ENCODE measurements at places on chromosomes 11 and 22.
A peak's percentile ranks its signal among the peaks of the same experiment; 100 is the strongest.

GRCh38 chr11:115535781-115536180 is 31.6 kb upstream of the CADM1 start:
- no peak for DNase-seq

GRCh38 chr11:44539971-44540370 is 25.5 kb upstream of the CD82 start:
- no peak for DNase-seq

- no peak for DNase-seq
Measured at GRCh38 chr22:39446239-39446721, 10.5 kb upstream of the MGAT3 start.

- no peak for DNase-seq
Measured at GRCh38 chr11:8041576-8041975, 39.4 kb upstream of the TUB start.

- DNase-seq = no peak
Measured at GRCh38 chr22:19937616-19938473, 3.7 kb upstream of the COMT start.

DNA sequence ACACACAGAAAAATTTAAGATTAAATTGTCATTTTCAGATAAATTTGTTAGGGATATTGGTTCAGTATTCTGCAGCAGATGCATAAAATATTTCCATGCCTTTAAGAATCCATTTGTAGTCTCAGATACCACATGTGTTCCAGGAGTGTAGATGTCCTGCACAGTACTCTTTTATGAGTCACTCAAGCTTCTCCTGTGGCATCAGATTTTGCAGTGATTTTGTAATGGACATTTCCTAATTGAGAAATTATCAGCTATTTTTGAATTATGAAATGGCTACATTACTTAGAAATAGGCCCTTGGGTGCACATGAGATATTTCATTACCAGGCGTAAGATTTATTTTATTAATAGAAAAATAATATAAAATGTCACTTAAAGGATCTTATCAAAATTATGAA is 18.9 kb downstream of the MMP3 start:
- DNase-seq = no peak

DNA sequence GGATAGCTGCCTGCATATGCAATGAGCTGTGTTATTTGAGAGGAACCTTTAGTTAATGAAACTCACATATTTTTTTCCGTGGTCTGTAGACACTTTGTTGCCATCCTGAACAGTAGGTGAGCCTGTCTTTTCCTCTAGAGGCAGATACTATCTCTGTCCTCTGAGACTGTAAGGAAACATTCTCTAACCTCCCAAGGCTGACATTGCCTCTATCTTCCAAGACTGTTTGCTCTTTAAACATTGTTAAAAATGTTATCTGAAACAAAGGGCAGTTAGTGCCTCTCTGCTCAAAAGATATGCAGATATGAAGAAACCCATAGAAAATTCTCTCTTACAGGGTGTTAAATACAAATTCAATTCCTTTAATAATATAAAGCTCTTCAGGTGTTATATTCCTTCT is 963.8 kb upstream of the CNTN5 start:
- DNase-seq = no peak

DNA sequence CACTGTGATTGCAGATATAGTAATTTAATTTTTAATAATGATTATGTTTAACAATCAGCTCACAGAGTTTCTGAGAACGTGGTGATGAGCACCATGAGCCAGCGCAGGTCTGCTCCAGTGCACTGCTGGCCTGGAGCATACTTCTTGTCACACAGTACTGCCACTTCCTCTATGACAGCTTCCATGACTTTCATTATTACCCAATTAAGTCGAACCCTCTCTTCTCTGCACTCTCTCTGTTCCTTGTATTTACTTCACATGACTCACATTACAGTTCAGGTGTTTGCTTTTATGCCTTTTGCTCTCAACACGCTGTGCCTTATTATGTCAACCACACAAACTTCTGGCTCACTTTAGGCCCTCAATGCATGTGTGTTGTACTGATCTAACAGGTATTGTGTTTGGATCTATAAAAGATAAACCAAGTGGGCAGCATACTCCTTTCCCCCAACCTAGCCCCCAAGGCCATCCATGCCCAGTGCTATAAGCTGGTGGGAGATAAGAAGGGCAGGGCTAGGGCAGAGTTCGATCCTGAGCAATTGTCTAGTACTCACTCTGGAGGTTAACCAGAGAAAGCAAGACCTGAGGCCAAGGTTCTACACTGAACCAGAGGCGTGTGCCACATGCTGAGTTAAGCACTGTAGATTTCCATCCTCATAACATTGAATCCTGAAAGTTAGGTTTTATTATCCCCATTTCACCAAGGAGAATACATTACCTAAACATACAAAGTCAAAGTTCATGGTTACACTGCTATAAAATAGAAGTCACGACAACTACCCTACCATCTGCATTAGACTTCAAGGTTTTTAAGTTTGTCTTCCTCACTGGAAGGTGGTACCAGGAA is 356.5 kb downstream of the INSC start:
- no peak for DNase-seq

DNA sequence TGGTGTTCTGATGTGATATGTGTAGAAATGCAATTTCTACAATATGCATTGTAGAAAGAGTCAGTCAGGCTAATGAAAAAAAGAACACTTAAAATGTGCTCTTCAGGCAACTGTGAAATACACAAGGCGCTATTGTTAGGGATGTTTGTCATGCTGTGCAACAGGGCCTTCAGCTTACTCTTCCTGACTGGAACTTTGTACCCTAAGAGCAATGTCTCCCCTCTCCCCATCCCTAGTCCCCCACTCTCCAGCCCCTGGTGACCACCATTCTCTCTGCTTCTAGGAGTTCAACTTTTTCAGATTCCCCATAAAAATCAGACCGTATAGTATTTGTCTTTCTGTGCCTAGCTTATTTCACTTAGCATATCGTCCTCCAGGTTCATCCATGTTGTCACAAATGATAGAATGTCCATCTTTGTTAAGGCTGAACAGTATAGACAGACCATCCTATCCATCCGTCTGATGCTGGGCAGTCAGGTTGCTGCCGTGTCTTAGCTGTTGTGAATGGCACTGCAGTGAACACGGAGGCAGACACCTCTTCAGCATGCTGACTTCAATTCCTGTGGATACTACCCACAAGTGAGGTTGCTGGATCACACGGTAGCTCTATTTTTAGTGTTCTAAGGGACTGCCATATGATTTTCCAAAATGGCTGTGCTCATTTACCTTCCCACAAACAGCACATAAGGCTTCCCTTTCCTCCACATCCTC is 10.7 kb downstream of the NDUFV1 start:
- no peak for DNase-seq

GRCh38 chr11:91310085-91310484 is 914.5 kb upstream of the FAT3 start:
- no peak for DNase-seq

GRCh38 chr11:113188371-113188834 is 126.0 kb upstream of the TTC12 start:
- no peak for DNase-seq

DNA sequence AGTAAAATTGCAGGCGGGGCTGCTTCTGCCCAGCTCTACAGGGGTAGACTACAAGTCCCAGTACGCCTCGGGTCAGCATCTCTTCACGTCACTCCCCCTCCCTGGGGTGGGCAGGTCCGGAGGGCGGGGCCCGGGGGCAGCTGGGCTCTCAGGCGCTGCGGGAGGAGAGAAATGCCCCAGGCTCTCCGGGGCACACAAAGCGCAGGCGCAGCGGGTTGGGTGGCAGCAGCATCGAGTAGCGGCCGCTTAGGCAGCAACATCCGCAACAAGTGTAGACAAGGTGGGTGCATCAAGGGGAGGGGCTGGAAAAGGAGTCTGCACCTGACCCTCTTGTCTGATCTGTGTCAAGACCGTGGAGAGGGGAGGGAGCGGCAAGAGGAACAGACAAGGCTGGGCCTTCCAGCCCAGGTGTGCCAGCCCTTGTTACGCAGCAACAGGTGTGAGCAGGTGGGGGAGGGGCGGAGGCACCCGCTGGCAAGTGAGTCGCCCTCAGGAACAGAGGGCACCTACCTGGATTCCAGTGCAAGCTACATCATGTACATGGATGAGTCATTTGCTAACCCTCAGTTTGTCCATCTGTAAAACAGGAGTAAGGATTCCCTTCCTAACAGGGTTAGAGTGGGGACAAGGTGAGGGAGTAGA is 1.2 kb downstream of the PLEKHB1 start:
- DNase-seq = peak; percentile 73

DNA sequence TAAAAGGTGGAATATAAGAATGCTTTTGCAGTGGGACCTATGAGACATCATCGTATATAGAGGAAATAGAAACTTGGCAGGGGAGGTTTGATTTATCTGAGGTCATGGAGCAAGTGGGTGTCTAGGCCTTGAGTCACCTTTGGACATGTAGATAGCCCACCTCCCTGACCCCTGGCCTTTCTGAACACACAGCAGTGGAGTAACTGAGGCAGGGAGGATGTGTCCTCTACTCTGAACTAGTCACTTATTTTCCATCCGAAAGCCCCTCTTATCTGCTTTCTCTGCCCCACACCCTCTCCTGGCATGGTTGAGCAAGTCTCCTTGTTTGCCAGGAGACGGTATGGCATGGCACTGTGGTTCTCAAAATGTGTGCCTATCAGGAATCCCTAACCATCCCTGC is 7.9 kb downstream of the CD82 start:
- peak; percentile 29 for DNase-seq

DNA sequence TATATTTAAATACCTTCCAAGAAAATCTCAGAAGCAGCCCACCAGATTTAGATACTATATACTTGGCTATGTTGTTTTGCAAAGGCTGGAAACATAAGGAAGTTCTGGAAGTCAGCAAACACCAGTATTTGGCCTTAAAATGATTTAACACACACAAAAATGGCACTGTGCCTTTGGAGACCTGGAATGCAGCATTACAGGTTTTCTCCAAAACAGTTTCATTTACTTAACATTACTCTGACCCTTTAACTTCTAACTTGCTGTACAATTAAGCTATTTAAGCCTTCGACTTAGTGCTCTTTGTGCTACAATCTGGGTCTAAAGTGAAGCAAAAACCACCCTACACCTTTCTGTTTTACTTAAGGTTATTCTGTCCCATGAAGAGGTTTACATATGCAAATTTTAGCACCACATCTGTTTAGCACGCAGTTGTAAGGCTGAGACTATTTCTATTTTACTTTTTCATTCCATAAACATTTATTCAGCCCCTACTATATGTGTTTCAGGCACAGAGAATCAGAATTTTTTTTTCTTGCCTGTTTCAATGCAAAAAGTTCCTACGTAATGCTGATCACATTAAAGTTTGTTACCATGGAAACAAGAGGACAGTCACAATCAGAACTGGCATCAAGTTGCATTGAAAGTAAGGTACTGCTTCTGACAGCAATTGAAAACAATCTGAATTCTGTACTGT is 70.3 kb downstream of the MAML2 start:
- peak; percentile 51 for DNase-seq

DNA sequence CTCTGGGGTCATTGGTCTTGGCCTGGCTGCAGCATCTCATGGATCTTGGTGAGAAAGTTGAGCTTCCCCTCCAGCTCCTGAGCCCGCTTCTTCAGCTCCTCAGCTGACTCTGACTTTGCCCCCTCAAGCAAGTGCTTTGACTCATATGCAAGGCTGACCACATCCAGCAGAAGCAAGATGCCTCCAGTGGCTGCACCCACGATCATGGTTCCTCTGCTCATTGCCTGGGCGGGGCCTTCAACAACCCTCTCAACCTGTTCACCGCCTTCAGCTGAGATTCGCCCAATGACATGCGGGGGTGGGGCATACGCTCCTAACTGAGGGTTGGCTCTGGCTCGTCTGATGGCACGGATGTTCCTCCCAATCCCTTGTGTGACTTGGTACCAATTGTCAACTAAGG is 11.9 kb downstream of the APOL2 start:
- no peak for DNase-seq

DNA sequence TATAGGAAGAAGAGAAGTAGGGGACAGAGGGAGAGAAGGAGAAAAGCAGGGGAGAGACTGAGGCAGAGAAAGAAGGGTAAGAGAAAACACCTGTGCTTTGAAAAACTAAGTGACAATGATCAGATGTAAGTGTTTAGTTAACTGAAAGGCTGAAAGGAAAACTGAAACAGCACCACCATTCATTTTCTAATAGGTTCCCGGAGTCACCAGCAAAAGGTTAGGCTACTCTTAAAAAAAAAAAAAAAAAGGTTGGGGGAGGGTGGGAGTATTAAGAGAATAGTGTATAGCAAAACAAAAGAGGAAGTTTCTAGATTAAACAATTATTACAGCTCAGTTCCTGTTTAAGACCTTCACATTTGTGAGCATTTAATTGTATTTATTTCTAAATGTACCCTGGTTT is 113.8 kb downstream of the CADM1 start:
- no peak for DNase-seq

- peak; percentile 77 for DNase-seq
Measured at GRCh38 chr11:35166369-35167360, 27.7 kb downstream of the CD44 start.

DNA sequence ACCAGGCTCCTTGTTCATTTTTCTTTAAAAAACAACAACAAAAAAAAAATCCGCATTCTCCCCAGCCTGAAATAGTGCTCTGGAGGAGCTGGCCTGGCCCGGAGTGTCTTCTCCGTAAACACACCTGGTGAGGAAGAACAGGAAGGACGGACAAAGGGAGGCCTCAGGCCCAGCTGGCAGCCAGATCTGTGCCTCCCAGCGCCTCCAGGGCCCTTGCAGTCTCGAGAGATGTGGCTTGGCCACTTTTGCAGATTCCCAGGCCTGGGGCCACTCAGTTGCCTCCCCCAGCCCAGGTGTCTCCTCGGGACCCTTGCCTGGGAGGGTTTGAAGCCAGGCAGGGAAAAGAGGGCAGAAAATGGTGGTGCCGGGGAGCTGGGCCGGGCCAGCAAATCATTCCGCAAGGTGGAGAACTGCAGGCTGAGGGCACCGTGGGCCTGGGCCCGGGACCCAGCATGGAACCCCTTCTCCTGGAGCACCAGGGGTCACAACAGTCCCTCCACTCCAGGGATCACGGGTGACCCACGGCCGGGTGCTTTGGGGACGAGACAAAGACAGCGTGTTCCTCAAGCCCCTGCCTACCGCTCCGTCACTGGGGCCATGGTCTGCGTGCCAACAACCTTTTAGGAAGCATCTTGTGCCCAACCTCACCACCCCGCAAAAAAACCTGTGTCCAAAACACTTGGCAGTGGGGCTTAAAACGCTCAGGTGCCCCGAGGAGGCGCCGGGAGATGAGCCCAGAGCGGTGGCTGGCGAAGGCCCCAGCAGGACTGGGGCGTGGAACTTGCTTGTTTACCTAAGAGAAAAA is 67.1 kb upstream of the WNT7B start:
- DNase-seq = no peak

DNA sequence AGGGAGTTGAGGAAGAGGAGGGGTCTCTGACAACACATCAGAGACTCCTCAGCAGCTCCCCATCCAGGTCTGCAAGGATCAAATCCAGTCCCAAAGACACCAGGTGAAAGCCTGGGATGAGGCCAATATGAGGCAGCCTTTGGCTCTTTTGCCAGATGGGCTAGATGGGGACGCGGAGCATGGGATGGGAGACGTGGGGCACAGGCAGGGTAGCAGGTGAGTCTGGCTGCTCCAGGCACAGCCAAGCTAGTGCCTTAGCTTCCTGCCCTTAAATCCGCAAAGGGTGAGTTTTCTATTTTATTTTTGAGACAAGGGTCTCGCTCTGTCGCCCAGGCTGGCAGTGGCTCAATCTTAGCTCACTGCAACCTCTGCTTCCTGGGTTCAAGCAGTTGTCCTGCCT is 19.6 kb upstream of the DRICH1 start:
- no peak for DNase-seq

GRCh38 chr11:9269492-9270013 is 4.4 kb upstream of the DENND5A start:
- DNase-seq = peak; percentile 34
